GM20000 (cell line): ENCODE measurements at places on chromosomes 12 and 14.

DNA sequence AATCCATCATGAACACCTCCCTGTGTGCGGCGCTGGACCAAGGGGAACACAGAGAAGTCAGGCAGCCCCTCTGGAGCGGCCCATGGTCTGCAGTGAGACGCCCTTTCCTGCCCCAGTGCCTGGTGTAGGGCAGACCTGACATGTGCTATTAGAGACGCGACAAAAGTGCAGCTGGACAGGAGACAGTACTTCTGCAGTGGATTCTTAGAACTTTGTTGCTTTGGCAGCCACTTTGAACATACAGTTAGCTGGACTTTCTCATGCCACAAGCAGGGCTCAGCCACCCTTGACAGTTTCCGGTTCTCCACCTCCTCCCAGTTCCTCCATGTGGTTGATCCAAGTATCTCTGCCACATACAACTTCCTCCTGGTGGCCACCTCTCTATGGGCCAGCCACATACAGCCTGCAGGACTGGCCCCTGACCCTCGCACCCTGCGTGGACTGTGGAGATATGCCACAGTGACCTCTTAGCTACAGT lies 45.9 kb downstream of the LGMN start:
- no peak for DNase-seq

DNA sequence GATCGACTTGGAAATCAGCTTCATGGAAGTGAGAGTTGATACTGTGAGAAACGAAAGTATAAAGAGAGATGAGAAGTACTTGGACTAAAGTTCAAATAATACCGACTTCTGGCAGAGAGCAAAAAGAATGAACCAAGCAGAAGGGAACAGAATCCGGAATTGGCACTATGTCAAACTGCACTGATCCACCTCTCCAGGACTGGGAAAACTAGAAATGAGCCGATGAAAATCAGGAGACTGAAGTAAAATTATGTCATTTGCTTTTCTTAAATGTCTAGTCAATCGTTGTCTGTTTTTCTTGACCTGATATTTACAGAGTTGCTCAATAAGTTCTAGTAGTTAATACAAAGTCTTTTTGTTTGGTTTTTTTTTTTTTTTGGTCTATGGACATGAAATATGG lies 163.0 kb upstream of the FOXG1 start:
- no peak for DNase-seq

DNA sequence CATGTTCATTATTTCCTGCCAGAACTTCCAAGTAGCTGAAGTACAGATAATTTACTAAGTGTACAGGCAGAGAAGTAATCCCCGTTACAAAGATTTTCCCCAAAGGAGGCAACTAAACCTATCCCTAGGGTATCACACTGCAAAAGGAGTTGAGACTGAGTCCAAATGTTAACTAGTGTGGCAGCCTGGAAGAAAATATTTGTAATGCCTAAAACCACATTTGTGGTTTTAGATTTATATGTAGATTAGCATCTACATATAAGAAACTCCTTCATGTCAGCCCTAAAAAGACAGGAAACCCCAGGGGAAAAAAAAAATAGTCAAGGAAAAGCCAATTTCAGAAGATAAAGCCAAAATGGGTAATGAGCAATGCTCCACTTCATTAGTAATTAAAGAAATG lies 1.4 kb upstream of the RNASE12 start:
- no peak for DNase-seq

DNA sequence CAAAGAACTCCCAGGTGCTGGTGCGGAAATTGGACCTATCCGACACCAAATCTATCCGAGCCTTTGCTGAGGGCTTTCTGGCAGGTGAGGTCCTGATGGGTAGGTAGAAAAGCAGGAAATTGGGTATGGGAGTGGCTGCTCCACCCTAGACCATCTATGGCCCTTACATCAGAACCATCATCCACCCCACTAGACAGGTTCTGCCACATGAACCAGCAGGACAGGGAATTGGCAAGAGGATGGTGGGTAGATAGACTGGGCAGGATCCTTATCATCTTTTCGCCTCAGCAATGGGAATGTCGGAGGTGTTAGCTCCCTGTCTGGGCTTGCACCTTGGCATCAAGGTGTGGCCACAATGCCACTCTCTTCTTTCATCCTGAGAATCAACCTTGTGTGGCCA lies 23.5 kb downstream of the RDH12 start:
- no peak for DNase-seq
